ENCODE measurements at places on chromosomes 1 and 21. TPM values are rescaled to one million over a fixed set of nuclear protein-coding genes. Genes with fewer than 3 reads are reported as not detected.

Gene ZFP69
- total RNA-seq = 4.7 TPM

DNA sequence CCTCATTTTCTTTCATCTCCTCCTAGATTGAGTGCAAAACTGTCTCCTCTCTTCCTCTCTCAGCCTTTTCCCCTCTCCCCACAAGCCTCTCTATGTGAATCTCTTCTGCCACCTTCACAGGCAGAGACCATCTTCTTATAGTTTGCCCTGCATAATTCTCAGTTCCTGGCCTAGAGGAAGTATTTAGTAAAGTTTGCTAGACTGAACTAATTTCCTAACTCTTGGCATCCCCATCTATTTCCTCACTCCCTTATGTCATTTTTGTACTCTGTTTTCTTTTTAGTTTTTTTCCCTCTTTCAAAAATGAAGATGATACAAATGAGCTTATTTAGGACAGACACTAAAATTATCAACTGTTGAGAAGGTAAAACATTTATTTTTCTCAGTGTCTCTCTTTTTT, 66.0 kb downstream of the XCL2 start:
- H3K4me1 ChIP-seq = peaks cover 36% of the 10 kb centered on the region
- H3K4me3 ChIP-seq = no peak overlapping the region
- no peak overlapping the region for H3K27ac ChIP-seq
- no peak for DNase-seq
- no peaks in the 10 kb centered on the region for H3K27me3 ChIP-seq

DNA sequence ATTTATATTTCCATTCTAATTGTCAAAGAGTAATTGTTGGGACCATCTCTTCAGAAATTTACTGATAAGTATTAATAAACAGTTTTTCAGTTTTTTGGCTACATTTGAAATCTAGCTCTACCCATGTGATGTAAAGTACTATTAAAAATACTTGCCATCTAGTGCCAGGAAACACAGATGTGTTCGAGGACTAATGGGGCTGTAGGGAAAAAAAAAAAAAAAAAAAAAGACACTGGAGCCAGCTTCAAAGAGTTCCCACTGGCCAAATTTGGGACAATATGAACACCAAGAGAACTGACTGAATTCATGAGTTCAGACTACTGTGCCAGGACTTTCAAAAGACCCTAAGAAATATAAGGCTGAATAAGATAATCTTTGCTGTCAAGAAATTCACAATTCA, 65.2 kb upstream of the GFI1 start:
- DNase-seq = no peak
- peaks cover 33% of the 10 kb centered on the region for H3K4me1 ChIP-seq
- no peak overlapping the region for H3K4me3 ChIP-seq
- H3K36me3 ChIP-seq = peaks cover 73% of the 10 kb centered on the region
- H3K27me3 ChIP-seq = no peaks in the 10 kb centered on the region

DNA sequence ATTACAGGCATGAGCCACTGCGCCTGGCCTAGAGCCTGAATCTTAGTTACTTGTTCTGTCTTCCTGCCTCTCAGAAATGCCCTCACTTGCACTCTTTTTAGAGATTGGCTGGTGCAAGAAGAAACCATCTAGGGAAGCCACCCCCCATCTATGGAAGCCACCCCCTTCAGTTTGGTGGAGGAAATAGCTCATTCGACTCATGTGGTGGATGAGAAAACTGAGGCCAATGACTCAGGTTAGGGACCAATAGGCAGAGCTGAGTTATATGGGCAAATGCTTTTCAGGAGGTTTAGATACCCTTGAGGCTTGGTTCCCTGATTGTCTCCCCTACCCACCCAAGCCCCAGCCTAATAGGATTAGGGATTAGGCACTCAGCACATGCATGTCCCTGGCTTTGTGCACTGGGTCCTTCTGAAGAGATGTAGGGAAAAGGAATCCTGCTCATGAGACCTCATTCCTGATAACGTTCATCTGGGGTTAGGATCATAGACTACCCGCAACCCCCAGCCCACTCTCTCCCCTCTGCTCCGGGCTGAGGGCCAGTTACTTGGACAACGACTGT, 77.1 kb downstream of the PAX7 start:
- no peak overlapping the region for H3K27ac ChIP-seq
- H3K36me3 ChIP-seq = no peaks in the 10 kb centered on the region
- H3K4me1 ChIP-seq = no peaks in the 10 kb centered on the region
- no peak overlapping the region for H3K4me3 ChIP-seq
- peak; percentile 21 for DNase-seq

GRCh38 chr1:226628612-226629155, 80.1 kb downstream of the STUM start:
- no peak for DNase-seq
- H3K27me3 ChIP-seq = no peaks in the 10 kb centered on the region
- peaks cover 50% of the 10 kb centered on the region for H3K4me1 ChIP-seq
- peak overlapping the region; percentile 87 for H3K27ac ChIP-seq
- no peak overlapping the region for H3K4me3 ChIP-seq

GRCh38 chr1:219350172-219350931, 176.7 kb downstream of the LYPLAL1 start:
- peaks cover 1% of the 10 kb centered on the region for H3K27me3 ChIP-seq
- no peaks in the 10 kb centered on the region for H3K36me3 ChIP-seq
- no peaks in the 10 kb centered on the region for H3K4me1 ChIP-seq
- DNase-seq = no peak

DNA sequence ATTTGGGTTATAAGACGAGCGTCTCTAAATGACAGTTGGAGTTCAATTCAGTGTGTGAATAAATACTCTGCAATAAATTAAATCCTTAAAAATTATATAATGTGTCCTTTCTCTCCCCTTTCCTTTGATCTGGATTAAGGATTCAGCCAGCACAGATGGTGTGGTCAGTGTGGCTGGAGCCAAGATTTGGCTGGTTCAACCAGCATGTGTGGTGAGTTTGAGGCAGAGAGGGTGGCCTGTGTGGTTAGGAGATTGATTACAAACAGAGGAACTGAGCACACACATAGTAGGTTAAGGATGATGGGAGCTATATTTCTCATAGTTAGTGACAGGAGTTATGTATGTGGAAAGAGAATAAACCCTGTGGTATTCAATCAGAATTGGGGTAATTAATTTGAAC, 14.2 kb upstream of the AMIGO1 start:
- H3K4me3 ChIP-seq = no peak overlapping the region
- no peaks in the 10 kb centered on the region for H3K36me3 ChIP-seq
- H3K4me1 ChIP-seq = no peaks in the 10 kb centered on the region
- DNase-seq = no peak

GRCh38 chr1:125118147-125118993, 3933.6 kb downstream of the SRGAP2C start:
- H3K27ac ChIP-seq = no peak overlapping the region
- H3K4me1 ChIP-seq = no peaks in the 10 kb centered on the region
- H3K27me3 ChIP-seq = no peaks in the 10 kb centered on the region
- H3K36me3 ChIP-seq = peaks cover 5% of the 10 kb centered on the region
- no peak for DNase-seq

- peaks cover 18% of the 10 kb centered on the region for H3K4me1 ChIP-seq
- no peak for DNase-seq
- no peak overlapping the region for H3K4me3 ChIP-seq
- H3K27ac ChIP-seq = no peak overlapping the region
- H3K27me3 ChIP-seq = no peaks in the 10 kb centered on the region
- no peaks in the 10 kb centered on the region for H3K36me3 ChIP-seq
Measured at GRCh38 chr1:91833946-91834345, 52.0 kb downstream of the TGFBR3 start.

Measured in activated CD8-positive, alpha-beta T cell treated with anti-CD3 and anti-CD28 coated beads for 36 hours (primary cell).